ENCODE measurements at places on chromosomes 16 and 17.

- no peak for DNase-seq
These were observed 6.5 kb downstream of the CD79B start for GRCh38 chr17:63925615-63926014.

DNA sequence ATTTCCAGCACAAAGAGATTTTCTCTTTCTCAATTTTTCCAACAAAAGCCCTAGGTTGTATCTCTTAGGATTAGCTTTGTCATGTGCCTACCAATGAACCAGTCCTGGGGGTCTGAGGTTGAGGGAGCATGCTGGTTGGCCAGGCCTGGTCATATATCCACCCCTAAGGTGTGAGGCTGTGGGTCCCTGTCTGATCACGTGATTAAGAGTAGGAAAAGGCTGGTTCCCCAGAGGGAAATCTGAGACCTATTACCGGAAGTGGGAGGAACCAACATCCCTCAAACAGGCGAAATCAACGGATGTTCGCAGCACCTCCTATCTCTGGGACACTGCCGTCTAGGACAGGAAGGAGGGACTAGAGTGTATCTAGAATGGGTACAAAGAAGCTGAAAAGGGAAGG lies 185.7 kb upstream of the IRX5 start:
- no peak for DNase-seq

DNA sequence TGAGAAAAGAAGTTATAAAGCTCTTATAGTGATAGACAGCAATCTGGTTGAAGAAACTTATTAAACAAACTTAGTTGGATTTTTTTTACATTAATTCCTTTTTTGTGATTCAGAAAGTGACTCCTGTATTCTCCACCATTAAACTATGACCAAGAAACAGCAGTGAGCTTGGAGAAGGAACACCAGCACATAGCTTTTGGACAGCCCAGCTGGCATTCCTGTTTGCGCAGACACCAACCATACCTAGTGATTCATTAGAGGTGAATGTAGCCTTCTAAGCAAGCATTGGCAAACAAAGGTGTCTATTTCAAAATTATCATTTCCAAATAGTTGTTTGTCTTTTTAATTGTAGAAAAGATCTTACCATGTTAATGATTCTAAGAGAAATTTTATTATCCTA lies 94.4 kb downstream of the STXBP4 start:
- no peak for DNase-seq

GRCh38 chr16:74448990-74449389 lies 27.7 kb upstream of the CLEC18B start:
- DNase-seq: no peak

DNA sequence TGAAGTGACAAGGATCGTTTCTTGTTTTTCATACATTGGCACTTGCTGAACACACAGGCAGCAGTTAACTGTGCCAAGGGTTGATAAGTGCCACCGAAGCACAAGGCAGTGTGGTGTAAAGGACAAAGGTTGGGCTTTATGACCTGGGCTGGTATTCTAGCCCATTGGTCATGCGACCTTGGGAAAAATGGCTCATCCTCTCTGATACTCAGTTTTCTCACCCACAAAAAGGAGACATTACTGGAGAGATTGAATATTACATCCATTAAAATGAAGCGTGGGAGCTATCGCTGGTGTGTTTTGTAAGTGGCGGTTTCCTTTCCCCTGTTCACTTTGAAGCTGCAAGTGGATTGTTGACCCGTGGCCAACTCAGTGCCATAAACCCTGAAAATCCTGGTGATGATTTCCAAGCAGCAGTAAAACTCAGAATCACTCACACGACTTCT lies 216.9 kb downstream of the HAPSTR1 start:
- no peak for DNase-seq

DNA sequence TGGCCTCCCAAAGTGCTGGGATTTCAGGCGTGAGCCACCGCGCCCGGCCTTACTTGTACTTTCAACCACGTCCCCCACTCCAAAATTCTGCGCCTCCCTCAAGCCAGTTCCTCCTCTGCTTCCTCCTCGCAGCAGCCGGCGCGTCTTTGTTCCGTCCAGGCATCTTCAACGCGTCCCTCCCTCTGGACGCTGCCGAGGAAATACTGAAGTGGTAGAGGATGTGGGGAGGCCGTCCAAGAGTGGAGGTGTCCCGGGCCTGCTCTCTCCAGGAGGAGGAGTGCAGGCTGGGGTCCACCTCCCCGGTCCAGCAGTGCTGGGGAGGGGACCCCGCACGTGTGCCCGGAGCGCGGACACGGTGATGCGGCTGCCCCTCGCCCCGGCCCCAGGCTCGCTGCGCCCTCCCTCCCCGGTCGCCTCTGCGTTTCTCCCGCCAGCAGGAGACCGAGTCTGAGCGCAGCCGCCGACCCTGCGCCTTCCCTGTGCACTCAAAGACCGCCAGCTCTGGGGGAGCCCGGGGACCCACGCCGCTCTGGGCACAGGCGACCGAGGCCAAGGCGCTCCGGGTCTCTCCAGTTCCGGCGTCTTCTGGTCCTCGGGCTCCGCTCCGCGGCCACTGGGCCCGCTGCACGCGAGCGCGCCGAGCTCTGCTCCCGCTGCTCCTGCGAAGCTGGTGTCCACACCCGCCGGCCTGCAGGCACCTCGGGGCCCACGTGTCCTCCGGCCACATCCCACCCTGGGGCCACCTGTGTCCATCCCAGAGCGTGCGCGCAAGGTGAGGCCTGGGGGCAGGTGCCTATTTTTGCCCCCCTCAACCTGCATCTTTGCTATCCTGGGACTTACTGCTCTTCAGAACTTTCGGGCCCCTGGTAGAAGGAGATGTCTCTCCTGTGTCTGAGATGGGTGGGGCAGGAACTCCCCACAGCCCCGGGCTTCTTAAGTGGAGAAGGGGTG lies 31.7 kb downstream of the OSBPL7 start:
- DNase-seq: no peak

DNA sequence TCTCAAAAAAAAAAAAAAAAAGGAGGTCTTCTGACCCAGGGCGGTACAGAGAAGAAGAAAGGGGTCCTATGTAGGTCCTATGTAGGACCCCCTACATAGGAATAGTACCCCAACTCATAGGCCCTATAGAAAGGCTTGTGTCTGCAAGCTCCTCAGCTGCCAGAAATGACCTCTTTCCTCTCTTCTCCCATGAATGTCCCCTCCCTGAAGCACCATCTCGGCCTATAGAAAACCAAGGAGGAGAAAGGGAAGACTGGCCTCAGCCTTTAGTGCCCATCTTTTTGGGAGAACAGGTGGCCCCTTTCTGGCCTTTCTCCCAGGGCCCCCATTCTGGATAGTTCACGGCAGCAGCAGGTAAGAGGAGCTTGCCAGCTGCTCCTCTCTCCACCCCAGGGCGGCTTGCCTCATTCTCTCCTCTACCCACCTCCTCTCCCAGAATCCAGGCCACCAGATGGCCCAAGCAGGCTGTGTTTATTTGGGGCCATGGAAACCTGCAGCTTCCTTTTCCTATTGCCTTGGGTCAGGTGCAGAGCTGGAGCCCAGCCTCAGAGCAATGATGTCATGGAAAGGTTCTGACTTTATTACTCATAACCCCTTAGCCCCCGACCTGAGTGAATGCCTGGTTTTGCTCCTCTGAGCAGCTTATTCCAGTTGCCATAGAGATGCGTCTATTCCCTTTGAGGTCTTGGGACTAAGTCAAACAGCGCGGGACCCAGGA lies 1.6 kb upstream of the MRPL58 start:
- no peak for DNase-seq

All from activated CD8-positive, alpha-beta memory T cell treated with anti-CD3 and anti-CD28 coated beads for 1 hour (primary cell).